ENCODE measurements at places on chromosomes 16 and 17.

- no peak for DNase-seq
Measured at GRCh38 chr17:81803728-81804558, at the start of gene GCGR. Gene GCGR, plus strand, starts transcription at chr17:81804150. Its CDS starts 4,869 bp downstream, at chr17:81809019.

- peak; percentile 41 for DNase-seq
Measured at GRCh38 chr16:72847187-72848027, 200.5 kb downstream of the ZFHX3 start.

GRCh38 chr17:288802-289356 lies 63.7 kb downstream of the RPH3AL start:
- no peak for DNase-seq

DNA sequence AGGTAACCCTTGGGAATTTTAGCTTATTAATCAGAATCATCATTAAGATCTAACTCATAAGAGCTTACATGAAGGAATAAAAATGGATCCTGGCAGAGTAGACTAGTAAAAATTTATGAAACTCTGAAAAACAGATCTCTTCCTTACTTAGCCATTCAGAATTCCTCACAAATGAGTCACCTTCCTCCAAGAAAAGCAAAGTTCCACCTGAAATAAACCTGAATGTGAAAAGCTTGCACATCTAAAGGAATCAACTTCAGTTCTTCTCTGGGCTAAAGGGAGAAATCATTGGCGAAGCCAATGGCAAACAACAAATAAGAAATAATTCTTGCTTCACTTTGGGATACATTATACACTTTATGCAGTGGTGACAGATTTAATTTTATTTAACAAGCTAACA lies 22.7 kb downstream of the MYO1D start:
- peak; percentile 12 for DNase-seq

DNA sequence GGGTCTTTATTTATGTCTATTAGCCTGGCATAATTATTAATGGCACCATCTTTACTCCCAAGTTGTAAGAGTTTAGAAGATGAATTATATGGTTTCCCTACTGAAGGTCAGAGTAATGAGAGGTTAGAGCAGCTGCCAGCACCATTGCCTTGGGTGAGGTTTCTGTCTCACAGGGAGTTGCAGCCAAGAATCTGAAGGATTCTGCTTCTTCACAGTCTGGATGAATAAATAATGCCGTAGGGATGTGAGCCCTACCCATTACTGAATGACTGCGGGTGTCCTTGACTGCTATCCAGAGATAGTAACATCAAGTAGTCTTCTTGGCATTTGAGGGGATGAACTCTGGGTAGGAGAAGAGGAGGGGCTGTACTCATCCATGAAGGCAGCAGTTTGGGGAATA lies 52.8 kb upstream of the SMIM36 start:
- no peak for DNase-seq

DNA sequence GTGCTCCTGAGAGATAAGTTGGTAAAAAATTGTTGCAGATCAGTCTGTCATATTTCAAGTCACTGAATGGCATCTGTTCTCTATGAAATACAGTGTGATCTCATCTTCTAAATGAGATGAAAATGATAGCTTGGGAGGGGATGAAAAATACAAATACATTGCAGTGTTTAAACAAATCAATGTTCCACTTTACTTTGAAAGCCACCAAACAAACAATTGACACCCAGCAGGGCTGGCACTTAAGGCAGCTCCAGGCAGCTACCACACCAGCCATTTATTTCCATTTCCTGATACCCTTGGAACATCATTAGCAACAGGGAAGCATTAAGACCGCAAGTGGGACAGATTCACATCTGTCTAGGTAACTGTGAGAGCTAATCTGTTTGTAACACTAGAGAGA lies 827.6 kb upstream of the KIF2B start:
- no peak for DNase-seq

- DNase-seq, result no peak
Measured at GRCh38 chr17:27451906-27452305, 4.3 kb upstream of the KSR1 start.

GRCh38 chr16:75648265-75649076 lies 898 bp downstream of the TERF2IP start:
- DNase-seq, result peak; percentile 62

GRCh38 chr16:21708533-21709115 lies 44.9 kb downstream of the OTOA start:
- DNase-seq, result peak; percentile 59

DNA sequence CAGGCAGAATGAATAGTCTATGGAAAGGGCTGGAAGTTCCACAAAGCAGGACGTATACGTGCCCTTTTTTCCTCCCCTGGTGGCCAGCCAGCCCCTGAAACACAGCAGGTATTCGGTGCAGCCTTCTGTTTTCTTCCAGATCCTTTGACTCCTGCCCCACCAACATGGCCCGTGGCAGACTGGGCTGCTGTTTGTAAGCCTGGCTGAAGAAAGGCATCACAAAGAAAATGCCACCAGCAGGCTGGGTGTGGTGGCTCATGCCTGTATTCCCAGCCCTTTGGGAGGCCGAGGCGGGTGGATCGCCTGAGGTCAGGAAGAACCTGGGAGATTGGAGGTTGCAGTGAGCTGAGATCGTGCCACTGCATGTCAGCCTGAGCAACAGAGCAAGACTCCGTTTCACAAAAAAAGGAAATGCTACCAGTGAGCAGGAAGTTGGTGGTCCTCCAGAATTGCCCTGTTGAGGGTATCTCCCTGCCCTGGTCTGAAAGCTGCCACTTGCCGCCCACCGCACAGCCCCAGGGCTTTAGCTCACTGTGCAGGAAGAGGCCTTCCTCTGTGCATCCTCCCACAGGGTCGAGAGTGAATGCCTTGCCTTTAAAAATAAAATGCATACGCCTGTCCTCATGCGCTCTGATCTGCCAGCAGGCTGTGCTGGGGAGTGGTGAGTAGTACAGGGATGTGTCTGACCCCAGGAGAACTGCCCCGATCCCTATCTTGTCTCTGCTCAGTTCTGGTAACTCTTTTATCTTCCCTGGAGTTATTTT lies 587.7 kb downstream of the MAF start:
- no peak for DNase-seq

- peak; percentile 36 for DNase-seq
Measured at GRCh38 chr17:69609473-69610305, 195.2 kb downstream of the MAP2K6 start.

GRCh38 chr17:17180141-17180603 lies 26.0 kb downstream of the PLD6 start:
- DNase-seq, result no peak

GRCh38 chr17:76353004-76353598 lies 615 bp downstream of the PRPSAP1 start:
- DNase-seq, result no peak

All from fibroblast of upper back skin (primary cell).